ENCODE measurements at places on chromosomes 2 and 18. TPM values are rescaled to one million over a fixed set of nuclear protein-coding genes. Genes with fewer than 3 reads are reported as not detected.

The CNTNAP5 gene
- not detected for total RNA-seq

The MC2R gene
- total RNA-seq, result not detected

GRCh38 chr2:86042256-86043168 lies 63.2 kb downstream of the POLR1A start:
- DNase-seq, result no peak

DNA sequence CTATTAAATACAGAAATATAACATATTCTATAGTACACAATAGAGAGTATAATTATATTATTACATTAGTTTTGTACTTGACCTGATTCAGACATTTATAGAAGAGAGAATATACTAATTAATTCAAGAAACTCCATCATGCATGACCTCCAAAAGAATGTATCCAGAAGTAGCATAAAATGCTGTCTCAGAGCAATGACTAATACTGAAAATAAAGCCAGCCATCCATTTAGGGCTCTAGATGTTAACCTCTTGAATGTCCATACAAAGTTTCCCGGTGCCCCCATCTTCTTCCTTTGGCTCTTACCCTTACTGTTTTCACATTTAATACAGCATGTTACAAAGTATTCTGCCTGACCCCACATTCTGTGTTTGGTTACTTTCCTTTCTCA lies 102.0 kb downstream of the ARHGAP15 start:
- DNase-seq, result no peak

DNA sequence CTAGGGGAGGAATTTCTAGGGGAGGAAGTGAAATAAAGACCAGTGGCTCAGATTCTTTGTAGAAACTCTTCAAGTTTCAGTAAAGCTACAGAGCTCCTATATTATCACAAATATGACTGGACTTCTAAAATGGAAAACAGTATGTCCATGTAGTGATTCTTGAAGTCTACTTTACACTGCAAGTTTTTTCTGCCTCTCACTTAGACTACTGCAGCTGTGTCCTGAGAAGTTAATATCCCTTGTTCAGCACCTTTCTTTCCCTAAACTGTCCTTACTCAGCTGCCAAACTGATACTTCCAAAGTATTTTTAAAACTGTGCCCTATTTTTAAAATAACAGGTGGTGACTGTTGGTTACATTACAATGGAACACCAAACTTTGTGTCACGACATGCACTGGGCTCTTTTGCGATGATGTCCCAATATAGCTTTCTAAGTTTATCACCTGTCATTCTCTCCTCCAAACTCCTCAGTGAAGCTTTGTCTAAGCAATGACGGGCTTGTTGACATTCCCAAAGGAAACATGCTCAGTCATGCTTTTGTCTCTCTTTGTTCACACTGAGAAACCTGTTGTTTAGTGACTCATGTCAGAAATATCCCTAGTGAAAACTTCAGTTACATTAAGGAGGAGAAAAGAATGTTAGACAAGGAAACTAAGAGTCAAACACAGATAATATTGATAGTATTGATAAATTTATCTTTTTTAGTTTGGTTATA lies 341.1 kb downstream of the ARL6IP6 start:
- DNase-seq, result no peak

GRCh38 chr2:179268277-179268925 lies 3.8 kb upstream of the SESTD1 start:
- peak; percentile 47 for DNase-seq

DNA sequence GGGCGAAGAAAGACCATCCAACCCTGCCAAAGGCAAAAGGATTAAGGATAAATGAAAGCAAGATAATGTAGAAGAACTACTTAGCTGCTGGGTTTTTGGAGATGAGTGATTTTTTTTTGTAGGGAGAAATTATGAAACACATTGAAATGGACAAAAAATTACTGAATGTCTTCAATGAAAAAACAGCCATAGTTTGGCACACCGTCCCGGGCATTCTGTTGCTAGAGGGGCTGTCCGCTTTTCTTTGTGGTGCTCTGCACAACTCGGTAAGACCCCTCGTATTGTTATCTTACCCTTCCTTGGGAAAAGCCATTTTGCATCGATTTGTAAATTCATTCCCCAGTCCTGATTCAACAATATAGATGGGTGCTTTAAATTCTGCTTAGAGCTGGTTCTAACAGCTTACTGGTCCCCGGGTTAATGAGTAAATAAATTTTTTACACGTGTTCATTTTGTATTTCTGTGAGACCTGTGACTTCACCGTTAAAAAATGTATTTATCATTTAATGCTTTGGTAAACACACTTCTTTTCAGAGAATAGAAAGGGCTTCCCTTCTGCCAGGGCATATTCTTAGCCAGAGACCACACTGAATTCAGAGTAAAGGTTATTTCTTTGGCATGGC lies 912 bp upstream of the LAPTM4A start:
- DNase-seq, result no peak

The SPC25 gene
- 20.5 TPM for total RNA-seq

The CNDP1 gene
- total RNA-seq, result not detected

The IGFBP5 gene
- not detected for total RNA-seq

DNA sequence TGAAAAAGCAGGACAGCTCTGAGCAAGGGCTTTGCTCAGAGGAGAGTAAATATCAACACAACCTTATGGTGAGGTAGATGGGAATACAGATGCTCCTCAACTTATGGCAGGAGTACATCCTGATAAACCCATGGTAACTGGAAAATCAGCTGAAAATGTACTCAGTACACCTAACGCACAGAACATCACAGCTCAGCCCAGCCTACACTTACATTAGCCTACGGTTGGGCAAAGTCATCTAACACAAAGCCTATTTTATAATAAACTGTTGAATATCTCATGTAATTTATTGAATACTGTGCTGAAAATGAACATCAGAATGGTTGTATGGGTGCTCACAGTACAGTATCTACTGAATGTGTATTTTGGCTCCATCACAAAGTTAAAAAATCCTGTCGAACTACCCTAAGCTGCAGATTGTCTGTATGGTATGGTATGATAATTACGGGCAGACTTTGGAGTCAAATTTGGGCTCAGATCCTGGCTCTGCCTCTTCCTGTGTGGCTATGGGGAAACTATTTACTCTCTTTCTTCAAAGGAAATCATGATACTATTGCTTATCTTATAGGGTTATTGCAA lies 120.3 kb upstream of the LYPD1 start:
- no peak for DNase-seq

The GAL3ST2 gene
- not detected for total RNA-seq

The C1QL2 gene
- total RNA-seq, result not detected

The TFCP2L1 gene
- total RNA-seq, result not detected

The FNDC4 gene
- total RNA-seq, result 15.5 TPM

The NGEF gene
- total RNA-seq, result 0.22 TPM

The BOLL gene
- not detected for total RNA-seq

The IL36RN gene
- not detected for total RNA-seq
